NCI-H187 (cell line): ENCODE measurements at places on chromosomes 5 and 9.
A peak's percentile ranks its signal among the peaks of the same experiment; 100 is the strongest.

- no peak for DNase-seq
Observed at GRCh38 chr9:15163931-15164330, 143.1 kb downstream of the TTC39B start.

DNA sequence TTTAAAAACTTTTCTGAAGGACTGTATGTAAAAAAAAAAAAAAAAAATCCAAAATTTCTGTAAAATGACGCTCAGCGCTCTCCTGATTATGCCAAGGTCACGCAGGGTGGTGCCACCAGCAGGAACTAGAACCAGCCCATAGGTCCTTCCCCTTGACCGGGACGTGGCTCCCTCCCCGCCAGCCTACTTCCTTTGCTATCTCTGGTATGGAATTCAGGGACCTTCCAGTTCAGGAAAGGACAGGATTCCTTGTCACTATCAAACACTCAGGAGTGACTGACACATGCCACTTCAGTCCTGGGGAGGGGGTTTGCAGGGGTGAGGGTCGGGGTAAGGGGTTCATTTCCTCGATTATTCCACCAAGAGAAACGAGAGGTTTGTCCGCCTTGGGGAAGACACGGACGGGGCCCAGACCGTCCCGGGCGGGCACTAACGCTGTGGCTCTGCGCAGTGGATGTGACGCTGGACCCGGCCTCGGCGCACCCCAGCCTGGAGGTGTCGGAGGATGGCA is 18.8 kb downstream of the BTNL9 start:
- no peak for DNase-seq

DNA sequence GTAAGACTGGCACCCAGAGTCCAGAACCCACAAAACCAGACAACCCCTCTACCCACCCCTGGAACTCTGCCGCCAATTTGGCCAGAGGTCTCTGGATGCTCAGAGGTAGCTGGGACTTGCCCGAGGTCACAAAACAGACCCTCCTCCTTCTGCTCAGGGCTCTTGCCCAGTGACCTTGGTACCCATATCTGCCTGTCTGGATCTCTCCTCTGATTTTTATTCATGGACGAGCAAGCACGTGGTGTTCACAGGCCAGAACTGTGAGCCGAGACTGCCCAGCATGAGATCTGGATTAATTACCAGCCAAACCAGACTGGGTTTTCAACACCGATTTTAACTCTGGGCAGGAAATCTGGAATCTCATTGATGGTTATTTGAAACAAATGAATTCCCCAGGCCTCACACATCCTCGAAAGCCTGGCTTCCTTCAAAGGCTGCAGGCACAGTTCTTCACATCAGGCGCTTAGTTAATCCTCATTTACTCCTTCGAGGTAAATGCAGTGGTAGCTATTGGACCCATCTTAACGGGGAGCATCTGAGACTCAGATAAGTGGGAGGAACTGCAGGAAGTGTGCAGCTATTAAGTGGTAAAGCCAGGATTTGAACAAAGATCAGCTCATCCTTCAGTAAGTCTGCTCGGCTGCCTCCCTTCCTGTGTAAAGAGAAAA is 21.4 kb downstream of the COL27A1 start:
- no peak for DNase-seq

GRCh38 chr9:6876195-6876894 is 118.6 kb downstream of the KDM4C start:
- no peak for DNase-seq

DNA sequence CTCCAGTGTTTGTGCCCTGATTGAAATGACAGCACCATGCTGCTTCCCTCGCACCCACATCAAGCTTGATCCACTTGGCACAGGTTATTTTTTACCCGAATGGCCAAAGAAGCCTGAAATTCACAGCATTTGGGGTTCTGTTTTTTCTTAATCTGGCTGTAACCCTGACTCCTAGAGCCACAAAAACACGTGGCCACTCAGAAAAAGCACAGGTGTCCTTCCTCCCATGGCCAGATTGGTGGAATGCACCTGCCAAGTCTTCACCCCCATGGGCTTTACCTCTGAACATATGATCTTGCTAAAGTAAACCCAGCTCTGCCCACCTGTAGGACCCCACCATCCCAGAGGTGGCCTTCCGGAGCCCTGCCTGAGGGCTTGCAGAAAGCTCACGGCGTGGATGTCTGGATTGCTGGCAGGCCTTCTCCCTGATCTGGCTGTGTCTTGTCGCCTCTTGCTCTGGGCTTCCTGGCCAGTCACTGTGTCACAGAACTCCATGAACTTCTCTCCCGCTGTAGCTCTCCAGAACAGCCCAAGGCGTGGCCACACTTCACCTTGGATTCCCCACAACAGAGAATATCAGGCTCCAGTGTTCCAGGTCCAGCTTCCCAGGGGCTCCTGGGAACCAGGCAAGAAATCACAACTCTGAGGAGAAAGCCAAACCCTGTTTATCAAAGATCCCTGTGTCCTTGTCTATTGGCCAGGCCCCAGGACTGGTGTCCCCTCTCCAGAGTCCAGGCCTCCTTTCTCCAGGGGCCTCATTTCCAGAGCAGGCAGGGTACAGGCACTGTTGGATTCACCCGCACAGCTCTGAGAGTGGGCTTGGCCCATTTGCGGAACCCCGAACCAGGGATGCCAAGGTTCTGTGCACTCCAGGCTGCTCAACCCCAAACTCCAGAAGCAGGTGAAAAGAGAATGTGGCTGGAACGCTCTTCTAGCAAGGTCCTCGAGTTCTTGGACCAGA is 272.5 kb downstream of the SYK start:
- DNase-seq: no peak

DNA sequence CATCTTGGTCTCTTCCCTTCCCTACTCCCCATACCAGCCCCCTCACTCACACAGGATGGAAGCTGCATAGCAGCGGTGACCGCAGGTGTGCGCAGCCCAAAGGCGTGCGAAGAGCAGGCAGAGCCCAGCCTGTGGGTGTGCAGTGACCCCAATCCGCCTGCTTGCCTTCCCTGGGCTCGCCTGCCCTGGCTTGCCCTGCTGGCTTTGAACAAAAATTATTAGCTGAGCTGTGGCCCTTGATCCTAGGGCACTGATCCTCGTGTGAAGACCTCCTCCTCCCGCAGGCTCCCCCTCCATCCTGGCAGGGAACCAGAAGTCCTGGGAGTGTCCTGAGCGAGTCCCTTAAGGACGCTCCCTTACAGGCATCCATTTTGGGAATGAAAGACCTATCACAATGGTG is 31.9 kb downstream of the MORN5 start:
- no peak for DNase-seq

- no peak for DNase-seq
Observed at GRCh38 chr9:129177443-129177790, 644 bp downstream of the IER5L start.

DNA sequence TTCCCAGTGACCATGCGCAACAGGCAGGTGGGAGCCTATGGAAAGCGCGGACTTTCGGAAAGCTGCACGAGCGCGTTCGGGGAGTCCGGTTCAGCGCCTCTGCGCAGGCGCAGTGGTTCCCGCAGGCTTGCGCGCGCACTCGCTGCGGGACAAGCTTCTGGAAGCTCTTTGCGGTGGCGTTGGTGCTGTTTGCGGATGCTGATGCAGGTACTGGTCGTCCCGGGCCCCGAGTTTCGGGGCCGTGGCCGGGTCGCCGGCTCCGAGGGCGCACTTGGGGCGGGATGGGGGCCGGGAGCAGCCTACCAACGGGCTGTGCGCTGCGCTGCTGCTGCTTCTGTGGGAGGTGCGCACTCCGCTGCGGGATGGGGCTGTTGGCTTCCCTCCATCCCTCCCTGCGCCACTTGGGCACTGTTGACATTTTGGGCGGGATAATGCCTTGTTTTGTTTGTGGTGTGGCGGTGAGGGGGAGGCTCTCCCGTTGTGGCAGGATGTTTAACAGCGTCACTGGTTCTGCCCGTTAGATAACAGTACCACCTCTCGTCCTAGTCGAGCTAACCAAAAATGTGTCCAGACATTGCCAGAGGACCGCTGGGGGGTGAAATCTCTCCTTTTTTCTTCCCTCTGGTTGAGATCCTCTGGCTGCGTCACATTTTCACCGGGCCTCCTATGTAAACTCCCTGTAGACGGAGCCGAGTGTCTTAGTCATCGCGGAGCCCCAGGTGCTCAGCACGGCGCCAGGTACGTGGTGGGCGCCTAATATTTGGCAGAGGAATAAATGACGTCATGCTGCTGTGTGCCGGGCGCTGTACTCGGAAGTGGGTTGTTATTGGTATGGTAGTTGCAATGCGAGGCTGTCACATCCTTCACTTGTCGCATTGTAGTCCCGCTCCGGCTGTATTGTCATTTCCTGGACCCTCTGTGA is at the start of gene ZNF483:
Gene ZNF483 (plus strand): TSS at position 124 of the 922 bp plus-strand sequence. CDS start 2,217 bp downstream, outside the sequence.
- peak; percentile 8 for DNase-seq

- no peak for DNase-seq
Observed at GRCh38 chr9:71763832-71764231, 4.5 kb downstream of the CEMIP2 start.

GRCh38 chr5:72291601-72292000 is 28.4 kb downstream of the MRPS27 start:
- no peak for DNase-seq

DNA sequence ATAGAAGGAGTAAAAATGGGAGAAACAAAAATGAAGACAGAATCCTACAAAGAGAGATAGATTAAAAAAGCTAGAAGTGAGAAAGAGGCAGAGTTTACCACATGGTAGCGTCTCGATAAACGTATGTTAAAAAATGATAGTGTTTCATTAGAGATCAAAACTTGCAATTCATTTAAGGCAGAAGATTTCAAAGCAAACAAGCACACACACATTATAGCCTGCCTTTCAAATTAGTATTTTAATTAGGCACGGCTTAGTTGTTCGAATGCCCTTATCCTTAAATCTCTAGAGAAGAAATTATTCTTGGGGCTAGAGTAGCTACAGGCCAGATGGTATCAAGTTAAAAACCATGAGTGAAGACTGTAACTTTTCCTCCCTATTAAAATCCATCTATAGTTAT is 6.0 kb downstream of the STOM start:
- no peak for DNase-seq

- DNase-seq: no peak
Observed at GRCh38 chr5:136192015-136192525, 892 bp downstream of the SMIM32 start.

DNA sequence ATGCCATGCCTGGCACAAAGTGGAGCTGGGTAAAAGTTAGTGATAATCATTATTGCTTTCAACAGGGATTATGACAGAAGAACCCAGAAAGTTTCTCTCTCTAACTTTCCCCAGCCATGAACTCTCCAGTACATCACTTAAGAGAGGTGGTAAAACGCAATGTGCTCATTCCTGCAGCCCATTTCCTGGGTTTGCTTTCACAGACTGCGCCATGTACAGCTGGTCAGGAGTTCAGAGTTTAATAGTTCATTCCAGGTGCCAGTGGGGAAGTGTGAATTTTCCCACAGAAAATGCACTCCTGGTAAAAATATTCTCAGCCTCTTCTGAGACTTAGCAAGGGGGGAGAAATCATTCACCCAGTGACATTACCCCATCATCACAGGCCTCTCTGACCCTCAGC is 35.5 kb downstream of the ADAM19 start:
- no peak for DNase-seq

GRCh38 chr5:123699571-123699970 is 187.6 kb downstream of the CSNK1G3 start:
- no peak for DNase-seq

DNA sequence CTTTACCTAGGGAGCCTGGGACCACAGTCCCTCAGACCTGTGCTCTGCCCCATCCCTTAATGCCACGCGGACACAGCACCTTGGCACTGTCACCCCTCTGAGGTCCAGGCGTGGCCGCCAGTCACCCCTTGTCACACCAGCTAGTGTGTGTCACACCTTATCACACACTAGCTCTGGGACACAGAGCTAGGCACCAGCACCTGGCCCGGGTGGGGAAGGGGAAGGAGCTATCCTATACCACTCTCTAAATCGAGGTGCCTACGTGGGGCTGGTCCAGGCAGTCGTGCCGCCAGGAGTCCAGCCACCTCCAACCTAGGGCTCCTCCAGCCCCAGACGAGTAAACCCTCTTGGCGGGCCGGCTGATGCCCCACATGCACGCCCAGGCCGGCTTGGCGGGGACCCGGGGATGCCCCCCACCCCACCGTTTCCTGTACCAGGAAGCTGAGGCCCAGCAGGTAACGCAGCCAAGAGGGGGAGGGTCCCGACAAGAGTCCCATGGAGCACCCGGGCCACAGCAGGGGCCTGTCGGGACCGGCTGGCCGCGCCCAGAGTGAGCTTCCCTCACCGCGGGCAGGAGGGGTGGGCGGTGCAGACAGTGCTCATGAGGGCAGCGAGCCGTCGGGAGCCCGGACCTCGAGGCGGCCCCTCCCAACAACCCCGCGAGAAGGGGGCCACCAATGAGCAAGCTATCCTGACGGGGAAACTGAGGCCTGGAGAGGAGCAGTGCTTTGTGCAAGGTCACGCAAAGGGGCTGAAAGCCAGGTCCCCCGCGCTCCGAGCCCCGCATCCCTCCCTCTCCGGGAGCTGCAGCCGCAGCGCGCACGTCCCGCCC is 550 bp downstream of the CORO2A start:
- no peak for DNase-seq

GRCh38 chr5:87770601-87771121 is 357.9 kb upstream of the CCNH start:
- DNase-seq: no peak

GRCh38 chr9:108672475-108673190 is 183.2 kb downstream of the ACTL7B start:
- DNase-seq: no peak

- peak; percentile 55 for DNase-seq
Observed at GRCh38 chr5:76874088-76874581, 24.3 kb downstream of the S100Z start.

DNA sequence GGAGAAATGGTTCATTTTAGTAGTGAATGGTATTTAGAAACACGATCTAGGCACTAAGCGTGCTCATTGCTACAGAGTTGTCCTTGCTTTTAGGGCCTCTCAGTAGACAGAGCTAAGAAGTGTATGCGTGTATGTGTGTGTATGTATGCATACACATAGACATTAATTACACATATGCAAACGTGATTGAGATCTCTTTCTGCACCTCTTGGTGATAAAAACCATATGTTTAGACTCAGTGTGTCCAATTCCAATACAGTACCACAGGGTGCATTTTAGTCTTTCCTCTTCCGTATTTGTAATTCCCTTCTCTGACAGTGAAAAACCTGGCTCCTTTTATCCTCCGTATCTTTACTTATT is 13.1 kb downstream of the TRIO start:
- no peak for DNase-seq

DNA sequence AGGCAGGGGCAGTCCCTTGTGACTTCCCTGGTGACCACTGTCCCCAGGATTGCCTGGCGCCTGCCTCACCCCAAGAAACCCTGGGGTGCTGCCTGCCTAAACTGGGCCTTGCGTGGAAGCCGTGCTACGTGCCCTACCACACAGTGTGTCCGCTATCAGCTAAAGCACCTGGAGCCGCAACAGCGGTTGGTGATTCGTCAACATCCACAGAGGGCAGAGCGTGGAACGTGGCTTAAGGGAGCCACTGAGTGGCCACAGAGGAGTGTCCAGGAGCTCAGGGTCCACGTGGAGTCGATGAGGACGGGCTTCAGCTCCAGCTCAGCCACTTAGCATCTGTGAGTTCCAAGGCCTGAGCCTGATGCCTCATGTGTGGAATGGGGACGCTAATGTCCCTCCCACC is 25.3 kb downstream of the LAMC3 start:
- no peak for DNase-seq

- DNase-seq: no peak
Observed at GRCh38 chr5:36908544-36909260, 32.1 kb downstream of the NIPBL start.
